GM23338 (cell line): ENCODE measurements at places on chromosomes 16 and 17. TPM values are rescaled to one million over a fixed set of nuclear protein-coding genes. Genes with fewer than 3 reads are reported as not detected.

NKD1 gene
- total RNA-seq, result 1.6 and 2.1 TPM in 2 replicates

CCR7 gene
- total RNA-seq, result 0.59 TPM in 1 of 2 replicates, not detected in the other

HOXB8 gene
- not detected in 2 replicates for total RNA-seq

SSTR5 gene
- total RNA-seq, result 1.0 TPM in 1 of 2 replicates, not detected in the other

GDPD3 gene
- 0.94 TPM in 1 of 2 replicates, not detected in the other for total RNA-seq

CDK5R1 gene
- total RNA-seq, result 8.7 and 11.6 TPM in 2 replicates

NPIPA7 gene
- 7.3 and 11.7 TPM in 2 replicates for total RNA-seq

TPSG1 gene
- total RNA-seq, result not detected in 2 replicates

KRT36 gene
- total RNA-seq, result not detected in 2 replicates

AOC3 gene
- total RNA-seq, result 1.4 and 1.6 TPM in 2 replicates

SMIM36 gene
- total RNA-seq, result not detected in 2 replicates

ADCY9 gene
- 18.3 and 21.0 TPM in 2 replicates for total RNA-seq

ARHGAP44 gene
- 10.1 and 16.4 TPM in 2 replicates for total RNA-seq

CD300LB gene
- not detected in 2 replicates for total RNA-seq

KRTAP9-4 gene
- not detected in 2 replicates for total RNA-seq

METTL16 gene
- 78.1 and 80.8 TPM in 2 replicates for total RNA-seq

GRB7 gene
- total RNA-seq, result 23.1 and 28.9 TPM in 2 replicates

CEP295NL gene
- 0.62 and 0.69 TPM in 2 replicates for total RNA-seq

CLEC19A gene
- not detected in 2 replicates for total RNA-seq

SMARCE1 gene
- total RNA-seq, result 77.6 and 101 TPM in 2 replicates
